ENCODE measurements at places on chromosomes 4 and X. TPM values are rescaled to one million over a fixed set of nuclear protein-coding genes. Genes with fewer than 3 reads are reported as not detected.

DNA sequence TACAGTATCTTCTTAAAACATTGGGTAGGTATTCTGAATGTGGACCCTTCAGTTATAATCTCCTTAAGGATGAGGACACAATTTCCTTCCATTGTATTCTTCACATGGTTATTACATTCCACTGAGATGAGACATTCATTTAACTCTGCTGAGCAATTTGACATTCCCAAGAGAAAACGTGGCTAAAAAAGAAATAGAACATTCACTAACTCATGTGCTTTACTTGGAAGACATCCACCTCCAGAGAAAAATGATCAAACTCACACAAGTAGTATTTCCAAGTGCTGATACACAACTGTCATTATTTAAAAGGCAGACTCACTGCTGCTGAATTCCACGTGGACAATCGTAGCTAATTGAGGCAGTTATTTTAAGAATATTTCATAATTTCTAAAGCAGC is 227.9 kb upstream of the ANKRD50 start:
- no peak for DNase-seq

DNA sequence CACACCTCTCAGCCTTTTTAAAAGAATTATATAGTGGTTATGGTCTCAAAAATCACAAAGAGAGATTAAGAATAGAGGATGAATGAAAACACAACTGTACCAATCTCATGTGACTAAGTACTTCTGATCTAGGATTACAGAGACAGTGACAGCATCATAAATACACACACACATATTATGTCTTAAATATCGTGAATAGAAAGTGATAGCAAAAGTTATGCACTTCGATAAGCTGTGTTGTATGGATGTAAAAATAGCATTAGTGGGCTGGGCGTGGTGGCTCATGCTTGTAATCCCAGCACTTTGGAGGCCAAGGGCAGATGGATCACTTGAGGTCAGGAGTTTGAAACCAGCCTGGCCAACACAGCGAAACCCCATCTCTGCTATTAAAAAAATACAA is 25.0 kb downstream of the GYPA start:
- DNase-seq, result no peak

DNA sequence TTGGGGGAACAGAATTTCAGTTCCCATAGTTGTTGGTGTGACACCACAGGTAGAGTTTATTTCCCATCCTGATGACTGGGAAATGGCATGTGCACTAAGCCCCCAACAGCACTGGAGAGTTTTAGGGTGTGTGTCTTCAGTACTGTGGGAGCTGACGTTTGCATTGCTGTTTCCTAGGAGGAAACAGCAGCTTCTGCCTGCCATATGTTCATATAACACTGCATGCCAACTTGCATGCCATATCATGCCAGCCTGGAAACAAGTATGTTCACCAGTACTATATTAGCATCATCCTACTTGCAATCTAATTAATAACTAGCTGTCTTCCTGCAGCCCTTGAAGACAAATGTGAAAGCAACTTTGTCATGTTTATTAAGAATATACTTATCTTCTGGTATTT is 58.2 kb downstream of the NAA11 start:
- DNase-seq, result no peak

The AFF2 gene
- 0.27 TPM for total RNA-seq

DNA sequence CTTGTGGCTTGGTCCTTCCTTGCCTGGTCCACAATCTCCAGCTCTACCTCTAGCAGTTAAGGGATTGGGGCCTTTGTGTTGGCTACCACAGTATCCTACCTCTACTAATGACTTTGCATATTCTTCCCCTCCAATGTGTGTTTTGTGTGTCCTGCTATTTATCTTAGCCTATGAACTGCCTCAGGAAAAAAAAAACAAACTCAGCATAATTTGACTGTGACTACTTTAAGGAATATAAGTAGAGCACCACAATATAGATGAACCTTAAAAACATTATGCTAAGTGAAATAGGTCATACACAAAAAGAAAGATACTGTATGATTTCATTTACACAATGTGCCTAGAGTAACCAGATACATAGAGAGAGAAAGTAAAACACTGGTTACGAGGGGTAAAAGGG is 61.3 kb upstream of the PTPN13 start:
- no peak for DNase-seq

DNA sequence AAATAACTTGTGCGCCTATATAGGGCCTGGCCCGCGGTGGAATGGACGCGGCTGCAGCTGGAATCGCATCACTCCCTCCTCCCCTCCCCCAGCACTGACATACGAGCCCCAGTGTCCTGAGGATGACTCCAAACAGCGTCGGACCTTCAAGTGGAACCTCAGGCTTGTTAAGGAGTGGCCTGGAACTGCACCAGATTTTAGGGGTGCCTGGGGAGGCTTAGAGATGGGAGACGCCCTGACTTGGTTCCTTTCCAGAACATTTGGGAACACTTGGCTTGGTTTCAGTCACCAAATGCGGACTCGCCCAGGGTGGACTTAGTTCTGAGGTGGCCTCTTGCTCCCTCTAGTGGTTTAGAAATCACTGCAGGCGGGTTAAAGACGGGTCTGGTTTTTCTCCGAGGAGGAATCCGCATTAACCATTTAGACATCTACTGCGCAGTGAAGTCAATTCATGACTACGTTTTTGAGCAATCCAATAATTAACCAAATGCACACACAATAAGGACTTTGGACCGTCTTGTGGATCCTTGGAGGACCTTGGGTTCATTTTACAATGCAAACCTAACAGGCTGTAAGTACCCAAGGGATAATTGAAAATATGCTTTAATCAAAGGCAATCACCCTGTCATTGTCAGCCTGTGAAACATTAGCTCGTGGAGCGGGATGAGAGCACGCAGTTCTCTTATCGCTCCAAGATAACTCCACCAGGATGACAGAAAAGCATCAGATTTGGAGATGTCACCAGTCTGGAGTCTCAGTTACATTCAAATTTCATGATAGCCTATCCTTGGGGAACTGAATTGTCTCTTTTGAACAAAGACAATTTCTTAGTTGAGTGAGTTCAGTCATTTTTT is 11.2 kb upstream of the PDGFRA start:
- peak; percentile 80 for DNase-seq

The TSPAN6 gene
- total RNA-seq, result 4.6 TPM

GRCh38 chr4:88147799-88148217 is 10.6 kb downstream of the ABCG2 start:
- DNase-seq, result no peak

DNA sequence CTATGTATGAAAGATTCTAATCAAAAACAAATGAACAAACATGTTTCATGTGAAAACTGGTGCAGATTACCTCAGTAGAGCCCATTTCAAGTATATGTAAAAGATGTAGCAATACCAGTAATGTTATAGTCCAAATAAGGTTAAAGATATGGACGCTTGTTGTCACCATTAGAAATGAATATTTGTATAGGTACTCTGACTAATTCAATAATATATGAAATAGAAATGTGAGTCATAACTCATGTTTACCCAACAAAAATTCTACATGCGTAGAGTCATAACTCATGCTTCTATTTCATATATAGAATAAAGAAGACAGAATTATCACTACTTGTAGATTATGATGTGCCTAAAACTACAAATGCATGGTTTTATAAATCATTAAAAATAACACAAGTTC is 739.1 kb upstream of the DIAPH2 start:
- DNase-seq, result no peak

GRCh38 chrX:35622040-35622439 is 176.1 kb upstream of the MAGEB16 start:
- DNase-seq, result no peak

DNA sequence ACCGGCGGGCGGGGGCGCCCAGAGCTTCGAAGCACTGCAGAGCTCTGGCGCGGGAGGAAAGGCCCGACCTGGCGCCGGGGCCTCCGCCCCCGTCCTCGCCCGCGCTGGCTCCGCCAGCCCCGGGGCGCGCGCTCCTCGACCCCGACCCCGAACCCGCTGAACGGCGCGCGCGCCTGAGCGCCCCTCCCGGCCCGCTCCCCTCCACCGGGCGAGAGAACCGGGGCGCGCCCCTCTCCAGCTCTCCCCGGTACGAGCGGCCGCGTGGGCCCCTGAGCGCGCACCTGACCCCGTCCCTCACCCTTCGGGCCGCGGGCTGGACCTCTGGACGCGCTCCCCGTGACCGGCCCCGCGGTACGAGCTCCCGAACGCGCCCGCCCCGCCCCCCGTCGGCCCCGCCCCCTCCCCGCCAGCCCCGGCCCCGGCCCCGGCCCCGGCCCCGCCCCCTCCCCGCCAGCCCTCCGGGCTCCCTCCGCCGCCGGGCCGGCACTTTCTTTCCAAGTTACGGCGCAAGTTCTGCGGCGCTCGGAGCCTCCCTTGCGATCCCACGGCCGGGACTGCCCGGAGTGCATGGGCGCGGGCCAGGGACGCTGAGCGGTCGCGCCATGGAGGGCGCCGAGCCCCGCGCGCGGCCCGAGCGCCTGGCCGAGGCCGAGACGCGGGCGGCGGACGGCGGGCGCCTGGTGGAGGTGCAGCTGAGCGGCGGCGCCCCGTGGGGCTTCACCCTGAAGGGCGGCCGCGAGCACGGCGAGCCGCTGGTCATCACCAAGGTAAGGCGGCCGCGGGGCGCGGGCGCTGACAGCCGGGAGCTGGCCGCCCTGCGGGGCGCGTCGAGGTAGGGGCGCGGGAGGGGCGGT is at the start of gene SHROOM2:
Gene SHROOM2 (plus strand): TSS at position 486 of the 854 bp plus-strand sequence. CDS start 117 bp downstream, at position 603.
- no peak for DNase-seq

GRCh38 chr4:42673082-42673425 is 16.1 kb upstream of the ATP8A1 start:
- DNase-seq, result peak; percentile 28

DNA sequence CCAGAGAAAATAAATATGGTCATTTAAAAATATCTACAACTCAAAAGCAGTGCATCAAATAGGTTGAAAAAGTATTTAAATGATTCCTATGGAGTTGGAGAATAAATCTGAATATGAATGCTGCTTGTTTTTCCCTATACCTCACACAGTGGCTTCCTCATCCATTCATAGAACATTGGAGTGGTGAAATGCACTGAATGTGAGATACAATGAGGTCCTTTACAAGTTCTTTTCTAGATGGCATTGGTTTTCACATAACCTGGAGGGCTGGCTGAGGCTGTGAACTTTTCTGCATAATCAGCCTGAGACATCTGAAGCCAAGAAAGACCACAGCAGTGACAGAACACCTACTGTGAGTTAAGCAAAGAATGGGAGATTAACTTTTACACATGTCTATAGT is 279.1 kb upstream of the NRK start:
- no peak for DNase-seq

GRCh38 chr4:158945529-158946108 is 157.3 kb upstream of the RAPGEF2 start:
- no peak for DNase-seq

DNA sequence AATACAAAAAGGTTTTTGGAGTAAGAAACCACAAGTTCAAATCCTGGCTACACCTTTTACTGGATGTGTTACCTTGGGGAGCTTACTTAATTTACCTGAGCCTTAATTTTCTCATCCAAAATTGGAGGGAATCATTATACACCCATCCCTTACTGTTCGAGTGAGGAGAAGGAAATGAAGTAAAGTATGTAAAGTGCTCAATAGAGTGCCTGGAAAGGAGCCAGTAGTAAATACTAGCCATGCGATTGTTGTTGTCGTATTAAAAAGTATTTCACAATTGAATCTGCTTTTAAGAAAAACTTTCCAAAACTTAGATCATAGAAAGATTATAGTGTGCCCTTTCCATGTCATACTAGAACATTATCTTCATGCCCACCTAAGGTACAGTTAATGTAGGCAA is 124.5 kb downstream of the ATXN3L start:
- DNase-seq, result no peak

GRCh38 chr4:179027569-179027968 is 1585.3 kb upstream of the AGA start:
- no peak for DNase-seq

GRCh38 chr4:182604161-182604622 is 313.0 kb downstream of the DCTD start:
- no peak for DNase-seq

GRCh38 chr4:181261279-181261678 is 981.9 kb upstream of the TENM3 start:
- no peak for DNase-seq

GRCh38 chr4:85831647-85832046 is 356.7 kb downstream of the ARHGAP24 start:
- no peak for DNase-seq

The FAM156A gene
- 12.1 TPM for total RNA-seq

The MAGEA9B gene
- total RNA-seq, result not detected

- DNase-seq, result no peak
Observed at GRCh38 chr4:150375025-150375424, 206.9 kb upstream of the MAB21L2 start.

The XPNPEP2 gene
- total RNA-seq, result 1.3 TPM

DNA sequence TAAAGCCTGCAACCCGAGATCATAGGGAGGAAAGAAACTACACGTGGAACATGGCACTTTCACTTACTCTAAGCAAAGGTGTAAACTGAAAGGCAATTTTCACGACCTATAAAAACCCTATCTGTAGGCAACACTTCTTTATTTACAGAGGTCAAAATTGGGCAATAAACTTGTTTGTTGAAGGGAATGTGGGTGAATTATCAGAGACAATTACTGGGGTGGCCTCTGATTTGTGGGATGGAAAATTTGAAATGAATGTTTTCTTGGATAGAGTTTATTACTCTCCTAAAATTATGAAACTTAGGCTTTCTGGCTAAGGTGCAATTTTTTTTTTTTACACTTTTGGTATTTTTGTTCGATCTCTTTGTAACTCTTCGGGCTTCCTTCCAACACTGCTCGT is 734.1 kb upstream of the TENM3 start:
- no peak for DNase-seq

DNA sequence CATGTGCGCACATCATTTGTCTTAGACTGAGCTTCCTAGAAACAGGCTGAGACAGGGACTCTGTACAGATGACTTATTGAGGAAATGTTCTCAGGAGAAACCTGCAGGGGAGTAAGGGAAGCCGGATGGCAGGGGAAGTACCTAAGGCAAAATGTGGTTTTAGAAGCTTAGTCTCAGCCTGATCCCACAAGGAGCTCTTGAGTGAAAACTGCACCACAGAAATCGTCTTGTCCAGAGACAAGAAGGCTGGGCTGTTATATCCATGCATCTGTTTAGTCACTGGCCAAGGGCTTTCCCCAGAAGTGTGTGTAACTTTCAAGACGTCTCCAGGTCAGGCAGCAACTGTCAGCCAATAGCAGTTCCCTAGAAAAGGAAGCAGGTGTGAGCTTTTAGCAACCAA is 86.0 kb downstream of the FUNDC1 start:
- no peak for DNase-seq

The SOWAHB gene
- total RNA-seq, result not detected

DNA sequence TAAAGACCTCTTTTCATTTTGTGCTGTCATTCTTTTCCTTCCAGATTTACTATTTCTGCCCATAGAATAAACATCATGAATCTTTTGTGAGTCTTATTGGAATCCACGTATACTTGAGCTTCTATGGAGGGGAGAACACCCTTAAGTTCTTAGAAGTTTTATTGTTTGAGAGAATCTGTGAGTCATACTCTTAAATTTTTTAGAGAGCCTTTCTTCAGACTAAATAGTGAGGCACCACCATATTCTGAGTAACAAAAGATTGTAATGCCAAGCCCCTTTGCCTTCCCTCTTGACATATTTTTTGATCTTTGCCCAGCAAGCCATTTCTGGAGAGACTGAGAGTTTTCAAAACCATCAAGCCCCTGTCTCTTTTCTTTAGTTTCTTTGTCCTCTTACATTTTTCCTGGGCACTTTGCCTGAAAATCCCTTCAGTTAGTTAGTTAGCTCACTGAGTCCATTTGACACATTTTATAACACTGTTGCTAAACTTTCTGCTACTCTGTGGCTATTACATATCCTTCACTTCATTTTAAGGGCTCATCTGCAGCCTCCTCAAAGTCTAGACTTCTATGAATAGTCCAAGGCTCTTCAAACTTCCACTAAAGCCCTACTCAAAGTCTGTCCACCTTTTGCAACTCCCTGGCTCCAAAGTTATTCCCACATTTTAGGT is 65.3 kb upstream of the NDUFC1 start:
- DNase-seq, result no peak
